ENCODE measurements at places on chromosomes 5 and 9.

DNA sequence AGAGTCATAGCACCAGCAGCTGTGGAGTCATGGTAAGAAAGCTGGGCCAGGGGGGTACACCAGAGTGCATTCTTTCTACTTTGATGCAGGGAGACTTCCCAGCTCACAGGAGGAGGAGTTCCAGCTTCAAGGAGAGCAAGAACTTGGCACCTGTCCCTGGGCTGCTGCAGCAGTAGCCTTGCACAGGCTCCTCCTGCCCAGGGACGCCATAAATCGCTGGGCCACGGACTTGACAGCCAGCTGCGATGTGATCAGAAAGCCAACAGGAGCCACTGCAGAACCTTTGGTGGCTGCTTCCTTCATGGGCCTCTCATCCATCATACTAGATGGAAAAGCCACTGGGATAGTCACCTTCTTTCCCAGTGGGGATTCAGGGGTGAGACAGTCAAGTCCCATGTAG, 234.7 kb downstream of the NMUR2 start:
- no peak for DNase-seq

DNA sequence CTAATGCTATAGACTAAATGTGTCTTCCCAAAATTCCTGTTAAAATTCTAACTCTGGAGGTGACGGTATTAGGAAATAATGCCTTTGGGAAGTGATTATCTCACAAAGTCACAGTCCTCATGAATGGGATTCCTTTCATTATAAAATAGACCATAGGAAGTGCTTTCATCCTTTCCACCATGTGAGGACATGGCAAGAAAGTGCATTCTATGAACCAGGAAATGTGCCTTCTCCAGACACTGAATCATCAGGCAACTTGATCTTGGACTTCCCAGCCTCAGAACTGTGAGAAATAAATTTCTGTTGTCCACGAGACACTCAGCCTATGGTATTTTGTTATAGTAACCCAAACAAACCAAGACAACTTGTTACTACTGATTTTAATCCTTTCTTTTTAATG, 582.4 kb upstream of the C9orf72 start:
- DNase-seq, result no peak

GRCh38 chr5:72296256-72296655, 23.8 kb downstream of the MRPS27 start:
- no peak for DNase-seq

GRCh38 chr9:27451207-27451797, 72.8 kb upstream of the IFNK start:
- no peak for DNase-seq

GRCh38 chr9:78314550-78314949, 17.6 kb downstream of the PSAT1 start:
- DNase-seq, result no peak

DNA sequence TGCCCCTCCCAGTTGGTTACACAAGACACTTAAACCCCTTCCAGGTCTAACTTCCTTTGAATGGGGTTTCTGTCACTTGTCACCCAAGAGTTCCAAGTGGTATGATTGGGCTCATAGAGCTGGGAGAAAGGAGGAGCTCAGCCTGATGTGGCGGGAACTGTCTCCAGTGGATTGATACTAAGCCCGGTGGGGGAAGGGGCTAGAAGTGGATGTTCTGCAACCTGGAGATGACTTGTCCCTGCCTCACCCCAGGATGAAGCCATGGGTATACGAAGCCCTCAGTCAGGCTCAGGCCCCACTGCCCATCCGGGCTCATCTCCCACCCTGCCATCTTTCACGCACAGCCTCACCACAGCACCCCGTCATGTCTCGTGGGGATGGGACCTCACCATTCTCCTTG, 203.9 kb downstream of the CDK5RAP2 start:
- no peak for DNase-seq

DNA sequence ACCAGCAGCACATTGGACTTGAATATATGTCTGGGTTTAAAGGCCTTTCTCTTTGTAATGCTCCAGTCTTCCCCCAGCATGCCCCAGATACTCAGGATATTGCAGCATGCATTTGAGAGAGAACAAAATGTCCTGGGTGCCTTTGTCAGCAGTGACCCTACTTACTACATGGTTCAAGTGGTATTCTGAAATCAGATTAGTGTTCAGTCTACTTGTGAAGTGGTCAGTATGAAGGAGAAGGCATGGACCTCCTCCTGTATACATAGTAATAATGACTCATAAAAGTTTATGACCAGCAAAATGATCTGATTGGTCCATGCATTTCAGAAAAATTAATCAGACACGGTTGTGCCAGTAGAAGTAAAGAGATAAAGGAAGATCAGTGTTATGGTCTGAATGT, 25.4 kb downstream of the GPR21 start:
- no peak for DNase-seq

DNA sequence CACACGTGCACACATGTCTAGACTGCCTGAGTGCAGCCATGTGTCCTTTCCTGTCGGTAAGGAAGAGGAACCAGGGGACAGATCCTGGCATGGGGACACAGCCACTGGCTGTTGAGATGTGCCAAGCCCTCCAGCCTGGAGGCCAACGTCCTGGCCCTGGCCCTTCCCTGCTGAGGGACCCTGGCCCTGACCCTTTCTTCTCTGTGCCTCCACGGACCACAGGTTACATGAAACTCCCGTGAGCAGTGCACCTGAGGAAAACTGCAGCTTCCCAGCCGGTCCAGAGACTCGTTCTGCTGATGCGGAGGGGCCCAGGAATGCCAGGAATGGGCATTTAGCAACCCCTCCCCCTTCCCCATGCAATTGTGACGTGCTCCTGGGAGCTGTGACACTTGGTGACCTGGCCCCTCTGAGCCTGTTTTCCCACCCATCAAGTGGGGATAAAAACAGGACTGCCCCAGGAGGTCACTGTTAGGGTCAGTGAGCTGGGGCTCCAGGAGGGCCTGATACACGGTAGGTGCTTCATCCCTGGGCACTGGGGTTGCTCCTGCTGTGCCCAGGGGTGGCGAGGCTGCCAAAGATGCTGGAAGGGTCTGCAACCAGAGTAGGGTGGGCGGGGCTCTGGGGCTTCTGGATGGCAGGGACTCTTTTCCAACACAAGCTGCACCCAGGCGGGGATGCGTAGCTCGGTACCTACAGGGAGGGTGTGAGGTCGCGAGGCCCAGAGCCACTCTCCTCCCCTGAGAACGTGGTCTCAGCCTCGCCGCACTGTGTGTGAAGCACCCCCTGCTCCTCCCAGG, 151.5 kb downstream of the C9orf50 start:
- no peak for DNase-seq

DNA sequence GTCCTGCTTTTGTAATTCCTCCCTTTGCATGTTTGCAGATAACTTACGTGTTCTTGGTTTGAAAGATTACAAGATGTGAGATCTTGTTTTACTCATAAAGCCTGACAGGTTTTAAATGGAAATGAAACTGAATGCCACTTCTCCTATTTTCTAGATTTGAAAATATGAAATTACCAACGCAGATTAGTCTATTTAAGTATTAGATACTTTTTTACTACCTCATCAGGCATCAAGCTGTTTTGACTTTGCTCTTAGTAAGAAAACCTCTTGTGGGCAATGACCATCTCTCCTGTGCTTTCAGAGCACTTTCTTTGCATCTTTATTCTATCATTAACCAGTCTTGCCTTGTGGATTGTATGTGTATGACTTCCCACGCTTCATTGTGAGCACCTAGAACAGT, 3.5 kb downstream of the DMXL1 start:
- DNase-seq, result no peak

- no peak for DNase-seq
Measured at GRCh38 chr9:88056876-88057275, 81.4 kb downstream of the SPATA31C2 start.

- DNase-seq, result no peak
Measured at GRCh38 chr5:39137819-39138451, 63.7 kb upstream of the RICTOR start.

DNA sequence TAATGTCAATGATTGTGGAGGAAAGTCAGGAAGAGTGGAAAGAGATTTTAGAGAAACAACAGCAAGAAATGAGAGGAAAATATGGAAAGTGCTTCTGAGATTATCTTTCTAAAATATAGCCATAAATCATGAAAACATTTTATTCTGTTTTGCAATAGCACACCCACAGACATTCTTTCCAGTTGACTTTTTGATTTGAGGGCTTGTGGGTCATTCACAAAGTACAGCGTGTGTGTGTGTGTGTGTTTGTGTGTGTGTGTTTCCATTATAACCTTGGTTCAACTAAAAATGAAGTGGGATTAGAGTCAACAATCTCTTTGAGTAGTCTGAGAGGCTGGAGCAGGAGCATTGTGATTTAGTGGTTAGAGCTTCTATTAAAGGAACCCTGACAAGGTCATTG, 116.6 kb upstream of the GAS1 start:
- no peak for DNase-seq

GRCh38 chr5:127326976-127327755, 36.6 kb downstream of the MEGF10 start:
- no peak for DNase-seq

DNA sequence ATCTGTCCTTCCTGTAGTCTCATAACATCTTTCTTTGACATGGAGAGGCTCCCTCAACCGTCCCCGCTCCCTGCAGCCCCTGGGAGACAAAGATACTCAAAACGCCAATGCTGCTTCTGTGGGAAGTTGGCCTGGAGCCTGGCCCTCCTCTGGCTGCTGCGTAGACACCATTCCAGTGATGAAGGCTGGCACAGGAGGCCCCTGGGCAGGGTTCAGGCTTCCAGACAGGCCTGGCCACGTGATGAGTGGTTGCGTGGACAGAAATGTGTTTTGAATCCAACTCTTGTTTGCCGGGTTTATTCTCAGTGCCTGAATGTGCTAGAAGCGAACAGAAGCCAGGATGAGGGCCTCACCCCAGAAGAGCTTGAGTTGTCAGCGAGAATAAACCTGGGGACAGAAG, 43.2 kb upstream of the NKX2-5 start:
- DNase-seq, result no peak

- no peak for DNase-seq
Measured at GRCh38 chr5:90548069-90548593, 10.5 kb upstream of the ADGRV1 start.

DNA sequence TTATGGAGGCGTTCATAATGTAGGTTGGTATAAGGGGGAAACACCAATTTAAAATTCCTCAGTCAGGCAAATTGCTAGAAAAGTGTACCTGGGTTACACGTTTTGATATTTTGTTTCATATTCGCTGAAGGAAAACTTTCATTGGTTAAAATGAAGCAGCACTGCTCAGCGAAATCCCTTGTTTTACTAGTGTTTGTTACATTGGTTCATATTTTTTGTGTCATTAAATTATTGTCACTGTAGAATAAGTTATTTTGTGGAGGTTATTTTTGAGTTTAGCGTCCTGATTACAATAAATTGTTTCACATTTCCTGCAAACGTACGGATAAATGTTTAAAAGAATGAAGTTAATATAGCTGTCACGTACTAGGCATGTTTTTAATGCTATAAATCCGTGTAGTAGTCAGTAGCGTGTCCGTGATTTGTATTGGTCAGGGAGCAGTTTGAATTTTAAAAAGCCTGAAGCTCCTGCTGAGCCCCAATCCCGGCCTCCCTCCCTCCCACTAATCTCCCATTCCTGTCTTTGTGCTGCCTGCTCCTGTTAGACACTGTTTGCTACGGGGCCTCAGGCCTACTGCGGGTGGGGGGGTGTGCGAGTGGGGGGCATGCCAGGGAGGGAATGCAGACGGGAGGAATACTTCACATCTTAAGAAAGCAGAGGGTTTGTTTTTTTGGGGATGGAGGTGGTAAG, 2.0 kb downstream of the NIPBL start:
- DNase-seq, result peak; percentile 39

GRCh38 chr9:132957805-132958204, 13.4 kb upstream of the TSC1 start:
- no peak for DNase-seq

DNA sequence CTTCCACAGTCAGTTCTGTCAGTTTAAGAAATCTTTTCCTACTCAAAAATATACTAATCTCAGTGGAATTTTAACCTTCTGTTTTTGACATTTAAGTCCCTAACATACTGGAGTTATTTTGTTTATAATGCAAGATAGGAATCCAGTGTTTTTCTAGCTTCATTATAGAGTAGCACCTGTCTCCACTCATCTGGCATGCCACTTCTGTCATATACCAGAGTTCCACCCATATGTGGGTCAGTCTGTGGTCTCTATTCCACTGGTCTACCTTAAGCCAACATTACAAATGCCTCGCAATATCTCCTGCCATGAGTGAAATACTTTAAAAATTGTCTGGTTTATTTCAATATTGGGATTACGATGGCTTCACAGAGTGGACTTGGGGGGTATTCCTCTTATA, 42.9 kb downstream of the RNF145 start:
- no peak for DNase-seq

All from muscle of arm (tissue), 14 donors.